ENCODE measurements at places on chromosomes 3 and 15. TPM values are rescaled to one million over a fixed set of nuclear protein-coding genes. Genes with fewer than 3 reads are reported as not detected.

The SLC9C1 gene
- total RNA-seq, result not detected

The GCNT3 gene
- not detected for total RNA-seq

The SV2B gene
- 2.2 TPM for total RNA-seq

The TRIM42 gene
- not detected for total RNA-seq

The GOLGA8S gene
- total RNA-seq, result 0.44 TPM

DNA sequence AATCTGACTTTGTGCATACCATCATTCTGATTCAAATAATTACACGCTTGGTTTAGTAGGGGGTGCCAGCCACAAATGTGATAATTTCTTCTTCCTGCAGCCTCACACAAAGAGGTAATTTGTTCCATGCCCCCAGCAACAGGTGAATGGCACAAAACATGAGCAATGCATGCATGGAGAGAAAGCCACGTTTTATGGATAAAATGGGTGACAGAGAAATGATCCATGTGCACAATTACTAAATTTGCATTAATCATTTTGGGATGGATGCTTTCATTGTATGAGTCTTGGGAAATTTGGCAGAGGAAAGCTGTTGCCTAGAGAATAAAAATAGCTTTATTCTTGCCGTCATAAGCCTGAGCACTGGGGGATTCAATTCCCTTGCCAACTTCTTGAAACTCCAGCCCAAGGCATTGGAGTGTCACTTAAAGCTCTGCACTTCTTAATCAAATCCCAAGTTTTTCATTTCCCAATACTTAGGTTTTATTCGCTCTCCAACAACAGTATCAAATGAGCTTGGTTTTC, 411.6 kb downstream of the GBE1 start:
- DNase-seq, result no peak

DNA sequence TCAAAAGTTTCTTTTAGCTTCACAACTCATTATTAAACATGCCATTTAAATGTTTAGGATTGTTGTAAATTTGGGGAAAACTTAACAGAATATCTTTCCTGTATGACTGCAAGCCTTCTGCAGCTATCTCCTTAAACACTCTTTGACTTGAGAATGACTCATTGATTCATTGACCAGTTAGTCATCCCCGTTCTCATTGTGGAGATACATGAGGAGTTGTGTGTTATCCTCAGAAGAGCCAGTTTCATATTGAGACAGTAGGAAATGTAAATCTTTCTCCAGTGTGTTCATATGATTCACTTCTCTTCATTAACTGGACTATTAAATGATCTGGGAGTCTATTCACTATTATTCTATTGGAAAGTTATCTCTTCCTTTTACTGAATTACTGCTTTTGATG, 83.0 kb downstream of the CRYGS start:
- DNase-seq, result no peak

GRCh38 chr3:75242012-75242735, 422.0 kb upstream of the FRG2C start:
- no peak for DNase-seq

GRCh38 chr3:135440233-135440632, 525.3 kb upstream of the PPP2R3A start:
- DNase-seq, result no peak

DNA sequence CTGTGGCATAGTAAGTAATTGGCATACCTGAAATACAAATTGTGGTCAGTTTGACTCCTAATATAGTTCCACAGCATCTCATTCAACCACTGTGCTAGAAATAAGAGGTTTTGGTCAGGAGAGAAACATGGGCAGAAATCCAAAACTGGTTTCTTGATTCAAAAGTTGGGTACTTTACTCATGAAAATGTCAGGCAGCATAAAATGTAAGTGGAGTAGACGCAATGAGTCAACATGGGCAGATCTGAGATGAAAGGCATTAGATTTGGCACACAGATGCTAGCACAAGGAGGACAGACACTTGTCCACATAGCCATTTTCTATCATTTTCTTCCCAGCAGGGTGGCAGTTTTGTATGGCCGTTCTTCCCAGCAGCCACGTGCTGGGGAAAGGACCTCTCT, 255.8 kb upstream of the CDIN1 start:
- no peak for DNase-seq

GRCh38 chr15:39597751-39598185, 16.9 kb downstream of the THBS1 start:
- no peak for DNase-seq

DNA sequence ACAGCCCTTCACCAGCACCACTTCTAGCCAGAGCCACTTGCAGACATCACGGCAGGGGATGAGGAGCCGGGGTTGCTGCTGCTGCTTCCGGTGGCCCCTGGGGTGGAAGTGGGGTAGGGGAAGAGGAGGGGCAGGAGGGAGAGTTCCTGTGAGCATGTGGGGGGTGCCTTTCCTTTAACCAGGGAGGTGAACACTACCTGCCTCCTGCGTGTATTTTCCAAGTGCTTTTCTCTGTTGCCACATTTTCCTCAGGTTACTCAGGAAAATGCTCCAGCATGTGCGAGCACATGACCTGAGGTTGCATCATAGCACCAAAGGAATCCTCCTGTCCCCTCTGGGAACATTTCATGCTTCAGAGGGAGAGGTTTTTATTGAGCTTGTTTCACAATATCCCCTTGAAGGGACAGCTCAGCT, 12.2 kb upstream of the SACM1L start:
- no peak for DNase-seq

DNA sequence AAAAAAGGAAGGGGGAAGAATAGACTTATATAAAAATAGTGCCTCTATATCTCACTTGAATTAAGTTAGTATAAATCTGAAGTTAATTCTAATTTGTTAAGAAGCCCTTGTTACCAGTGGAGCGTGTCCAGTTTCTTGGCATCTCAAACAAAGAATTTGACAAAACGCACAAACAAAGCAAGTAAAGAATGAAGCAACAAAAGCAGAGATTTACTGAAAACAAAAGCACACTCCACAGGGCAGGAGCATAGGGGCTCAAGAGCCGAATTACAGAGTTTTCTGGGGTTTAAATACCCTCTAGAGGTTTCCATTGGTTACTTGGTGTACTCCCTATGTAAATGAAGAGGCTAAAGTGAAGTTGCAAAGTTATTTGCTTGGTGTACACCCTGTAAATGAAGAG, 34.0 kb upstream of the GK5 start:
- DNase-seq, result no peak

DNA sequence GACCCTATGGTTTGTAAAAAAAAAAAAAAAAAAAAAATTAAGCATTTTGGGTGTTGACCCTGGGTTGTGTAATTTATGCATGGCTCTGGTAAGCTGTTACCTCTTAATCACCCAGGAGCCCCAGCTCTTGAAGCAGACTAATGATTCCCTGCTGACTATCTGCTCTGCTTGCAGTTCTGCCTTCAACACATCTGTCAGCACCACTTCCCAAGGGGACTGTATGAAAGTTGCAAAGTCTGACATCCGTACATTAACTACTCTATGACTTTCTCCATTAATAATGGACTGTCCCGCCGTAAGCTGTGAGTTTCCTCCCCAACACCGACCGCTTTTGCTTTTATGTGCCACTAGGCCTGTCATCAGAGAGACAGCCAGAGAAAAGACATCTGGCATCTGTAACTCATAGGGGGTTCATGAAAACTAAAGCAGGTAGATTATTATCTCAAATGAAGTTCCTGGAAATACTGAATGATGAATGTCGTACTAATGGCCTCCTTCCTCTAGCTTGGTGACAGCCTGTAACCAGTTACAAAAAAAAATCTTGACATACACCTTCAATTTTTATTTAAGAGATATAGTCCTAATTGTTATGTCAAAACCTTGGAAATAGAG, 271.5 kb downstream of the IL5RA start:
- no peak for DNase-seq

DNA sequence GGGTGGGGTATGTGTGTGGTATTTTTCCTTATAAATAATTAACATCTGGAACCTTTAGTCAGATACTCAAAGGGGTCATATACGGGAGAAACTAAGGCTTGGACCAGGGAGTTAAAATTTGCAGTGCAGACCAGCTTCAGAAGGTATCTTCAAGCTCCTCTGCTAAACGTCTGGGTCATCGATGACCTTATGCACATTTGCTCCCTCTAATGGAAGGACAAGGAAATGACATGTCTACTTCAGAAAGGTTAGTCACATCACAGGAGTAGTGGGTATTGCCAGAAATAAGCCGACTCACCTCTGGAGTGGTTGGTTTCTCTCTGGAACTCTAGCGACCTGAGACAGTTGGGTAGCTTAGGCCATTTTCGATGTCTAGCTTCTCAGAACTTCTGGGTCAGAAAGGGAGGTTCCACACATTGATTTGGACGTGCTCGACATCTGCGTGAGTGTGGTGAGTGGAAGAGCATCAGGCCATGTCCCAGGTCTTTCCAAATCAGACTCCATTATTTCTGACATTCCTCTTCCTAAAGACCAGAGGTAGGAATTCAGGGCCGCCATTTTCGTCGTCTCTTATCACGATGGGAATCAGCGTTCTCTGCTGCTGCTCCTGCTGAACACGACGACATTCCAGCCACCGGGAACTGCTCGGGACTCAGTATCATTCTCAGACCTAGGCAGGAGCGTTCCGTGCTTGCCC, 31.8 kb upstream of the RASA2 start:
- no peak for DNase-seq

All from breast epithelium (tissue), 4 donors.